ENCODE measurements at places on chromosomes 5 and 9. TPM values are rescaled to one million over a fixed set of nuclear protein-coding genes. Genes with fewer than 3 reads are reported as not detected.
A peak's percentile ranks its signal among the peaks of the same experiment; 100 is the strongest.

- no peak for DNase-seq
Measured at GRCh38 chr5:151216781-151217180, 7.1 kb downstream of the CCDC69 start.

- DNase-seq = peak; percentile 64
Measured at GRCh38 chr5:173581408-173582215, 34.8 kb downstream of the BOD1 start.

GRCh38 chr5:138138949-138139780, at the start of gene NME5:
NME5 (minus strand) TSS chr5:138139428; CDS start chr5:138138780, 648 bp downstream.
- DNase-seq = peak; percentile 7

GRCh38 chr5:139245637-139246339, 47.6 kb upstream of the SIL1 start:
- DNase-seq = no peak

- peak; percentile 28 for DNase-seq
Measured at GRCh38 chr9:129109537-129109903, 1.1 kb downstream of the CRAT start.

DNA sequence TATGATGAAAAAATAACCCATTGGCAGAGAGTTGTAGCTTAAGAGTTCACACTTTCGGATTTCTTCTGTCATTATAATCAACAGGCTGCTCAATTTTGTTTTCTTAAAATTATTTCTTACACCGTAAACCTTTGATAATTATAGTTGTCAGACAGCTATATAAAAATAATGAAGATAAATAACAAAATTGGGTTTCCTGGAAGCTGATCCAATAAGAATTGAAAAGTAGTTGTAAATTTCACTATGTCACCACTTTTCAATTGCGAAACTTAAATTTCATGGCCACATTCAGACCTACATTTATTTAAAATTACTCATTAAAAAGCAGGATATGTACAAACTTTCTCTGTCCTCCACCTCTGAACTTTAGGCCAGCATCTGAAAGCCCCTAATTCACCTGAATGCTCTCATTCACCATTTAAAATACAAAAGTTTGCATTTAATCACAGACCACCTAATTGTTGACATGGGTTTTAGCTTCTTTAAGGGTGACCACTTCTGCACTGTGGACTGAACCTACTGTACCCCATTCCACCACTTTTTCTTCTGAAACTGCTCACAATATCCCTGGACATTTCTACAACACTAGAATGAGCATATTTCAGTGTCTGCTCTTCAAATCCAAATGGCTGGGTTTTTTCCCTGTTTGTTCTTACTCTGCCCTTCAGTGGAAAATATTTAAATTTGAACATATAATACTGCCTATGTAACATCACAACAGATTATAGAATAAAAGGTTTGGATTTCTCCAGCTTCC, 680 bp downstream of the SELENOP start:
- no peak for DNase-seq

- no peak for DNase-seq
Measured at GRCh38 chr9:84996029-84996428, 326.5 kb downstream of the NTRK2 start.

DNA sequence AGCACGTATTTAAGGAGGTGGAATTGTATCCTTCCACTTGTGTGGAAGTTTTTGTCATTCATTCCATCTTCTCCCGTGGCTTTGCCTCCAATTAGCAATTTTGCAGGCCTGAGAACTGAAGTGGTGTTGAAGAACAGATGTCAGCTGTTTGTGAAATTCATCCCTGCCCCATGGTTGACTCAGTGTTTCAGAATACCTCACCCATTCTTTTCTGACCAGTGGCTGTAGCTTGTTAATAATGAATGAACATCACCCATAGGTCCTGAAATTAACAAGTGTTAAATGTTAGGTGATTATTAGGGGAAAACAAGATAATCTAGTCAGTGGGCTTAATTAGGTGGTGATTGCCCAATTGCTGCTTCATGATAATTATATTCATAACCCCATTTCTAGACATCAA, 11.7 kb downstream of the ZNF462 start:
- DNase-seq = no peak

- no peak for DNase-seq
Measured at GRCh38 chr9:108956022-108956630, 21.9 kb downstream of the ABITRAM start.

DNA sequence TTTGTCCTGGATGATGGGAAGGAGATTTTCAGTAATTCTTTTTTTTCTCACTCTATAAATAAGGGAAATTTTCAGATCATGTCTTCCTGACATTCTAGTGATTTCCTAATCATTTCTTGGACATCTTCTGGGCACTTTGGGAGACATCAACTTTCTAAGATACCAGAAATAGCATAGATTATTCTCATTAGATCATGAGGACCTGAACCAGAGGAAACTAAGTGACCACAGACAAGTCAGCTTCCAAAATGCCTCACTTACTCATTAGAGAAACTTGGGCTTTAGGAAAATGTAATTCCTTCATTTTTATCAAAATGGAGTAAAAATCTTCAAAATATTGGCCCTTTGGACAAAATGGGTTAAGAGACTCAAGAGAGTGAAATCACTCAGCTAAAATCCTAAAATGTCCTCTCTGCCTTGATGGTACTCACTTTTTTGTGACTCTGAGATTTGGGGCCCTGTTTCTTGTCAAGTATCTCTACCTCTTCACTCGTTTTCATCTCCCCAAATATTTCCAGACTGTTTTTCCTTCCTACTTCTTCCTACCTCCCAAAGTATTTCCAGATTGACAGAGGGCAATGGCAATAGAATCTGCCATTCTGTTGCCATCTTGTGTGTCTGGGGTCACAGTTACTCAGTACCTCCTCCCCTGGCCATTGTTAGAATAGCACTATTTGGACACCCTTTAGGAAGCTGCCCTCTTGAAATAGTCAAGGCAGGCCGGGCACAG, 194.5 kb downstream of the NR3C1 start:
- DNase-seq = no peak

DNA sequence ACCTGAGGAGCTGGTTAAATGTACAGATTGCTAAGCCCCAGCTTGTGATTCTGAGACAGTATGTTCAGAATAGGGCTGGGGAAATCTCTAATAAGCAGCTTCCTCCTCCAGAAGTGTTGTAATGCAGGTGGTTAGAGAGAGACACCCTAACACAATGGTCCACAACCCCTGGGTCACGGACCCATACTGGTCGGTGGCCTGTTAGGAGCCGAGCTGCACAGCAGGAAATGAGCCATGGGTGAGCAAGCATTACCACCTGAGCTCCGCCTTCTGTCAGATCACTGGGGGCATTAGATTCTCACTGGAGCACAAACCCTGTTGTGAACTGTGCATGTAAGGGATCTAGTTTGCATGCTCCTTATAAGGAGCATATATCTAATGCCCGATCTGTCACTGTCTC, 61.8 kb downstream of the SLC36A1 start:
- no peak for DNase-seq

DNA sequence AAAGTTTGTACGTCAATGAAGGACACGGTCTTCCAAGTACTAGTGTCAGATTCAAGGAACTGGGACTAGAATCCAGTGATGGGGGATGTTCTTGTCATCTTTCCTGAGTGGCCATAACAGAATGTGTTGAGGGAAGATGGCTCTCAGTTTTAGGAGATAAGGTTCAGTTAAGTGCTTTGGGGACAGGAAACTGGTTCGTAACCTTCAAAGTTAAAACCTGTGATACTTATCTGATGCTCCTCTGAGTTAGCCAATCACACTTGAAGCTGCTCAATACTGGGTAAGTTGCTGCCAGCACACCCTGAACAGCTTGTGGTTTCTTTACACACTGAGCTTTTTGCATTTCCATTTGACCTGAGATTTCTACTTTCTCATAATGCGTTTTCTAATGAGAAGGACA, 64.4 kb downstream of the PIK3R1 start:
- peak; percentile 55 for DNase-seq

GRCh38 chr9:116365056-116365471, 211.5 kb downstream of the PAPPA start:
- DNase-seq = no peak

DNA sequence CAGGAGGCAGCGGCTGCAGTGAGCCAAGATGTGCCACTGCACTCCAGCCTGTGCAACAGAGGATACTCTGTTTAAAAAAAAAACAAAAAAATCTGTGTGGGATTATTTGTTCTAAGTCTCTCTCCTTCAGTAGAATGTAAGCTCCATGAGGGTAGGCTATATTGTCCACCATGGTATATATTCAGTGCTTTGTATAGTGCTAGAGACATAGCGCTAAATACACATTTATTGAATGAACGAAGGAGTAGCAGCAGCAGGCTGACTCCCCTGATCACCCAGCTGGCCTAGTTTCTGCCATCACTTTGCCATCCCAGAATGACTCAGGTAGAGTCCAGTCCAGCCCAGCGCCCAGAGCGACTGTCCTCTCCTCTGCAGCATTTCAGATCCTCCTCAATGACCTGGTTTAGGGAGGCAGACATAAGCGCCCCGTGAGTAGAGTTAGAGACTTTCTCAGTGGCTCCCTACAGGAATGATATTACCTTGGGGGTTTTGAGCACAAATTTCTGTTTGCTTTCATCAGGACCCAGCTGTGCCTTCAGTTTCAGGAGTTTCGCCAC, 716 bp downstream of the HARS1 start:
- DNase-seq = no peak

- no peak for DNase-seq
Measured at GRCh38 chr5:155676967-155677366, 650.0 kb upstream of the SGCD start.

DNA sequence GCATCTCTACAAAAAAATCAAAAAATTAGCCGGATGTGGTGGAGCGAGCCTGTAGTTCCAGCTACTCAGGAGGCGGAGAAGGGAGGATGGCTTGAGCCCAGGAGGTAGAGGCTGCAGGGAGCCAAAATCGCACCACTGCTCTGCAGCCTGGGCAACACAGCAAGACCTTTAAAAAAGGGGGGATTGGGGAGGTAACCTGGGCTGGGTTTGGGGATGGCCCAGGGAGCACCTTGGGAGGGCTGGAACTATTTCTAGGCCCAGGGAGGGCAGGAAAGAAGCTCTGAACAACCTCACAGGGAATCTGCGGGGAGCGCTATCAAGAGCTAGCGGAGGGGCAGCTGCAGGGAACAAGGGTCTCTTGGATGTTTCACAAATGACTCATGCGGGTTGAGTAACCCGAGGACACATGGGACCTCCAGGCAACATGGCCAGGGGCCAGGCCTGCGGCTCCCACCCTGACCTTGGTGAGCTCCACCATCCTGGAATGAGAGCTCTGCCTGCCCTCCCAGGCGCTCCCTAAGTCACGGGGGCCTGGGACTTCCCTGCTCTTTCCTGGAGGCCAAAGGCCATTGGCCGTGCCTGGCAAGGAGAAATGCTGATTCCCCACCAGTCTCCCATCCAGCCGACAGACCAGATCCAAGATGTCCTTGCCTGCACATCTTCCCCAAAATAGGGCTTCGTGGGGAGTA, 23.4 kb downstream of the SARDH start:
- DNase-seq = peak; percentile 2

GRCh38 chr5:146909255-146910068, 30.9 kb upstream of the PPP2R2B start:
- DNase-seq = no peak

DNA sequence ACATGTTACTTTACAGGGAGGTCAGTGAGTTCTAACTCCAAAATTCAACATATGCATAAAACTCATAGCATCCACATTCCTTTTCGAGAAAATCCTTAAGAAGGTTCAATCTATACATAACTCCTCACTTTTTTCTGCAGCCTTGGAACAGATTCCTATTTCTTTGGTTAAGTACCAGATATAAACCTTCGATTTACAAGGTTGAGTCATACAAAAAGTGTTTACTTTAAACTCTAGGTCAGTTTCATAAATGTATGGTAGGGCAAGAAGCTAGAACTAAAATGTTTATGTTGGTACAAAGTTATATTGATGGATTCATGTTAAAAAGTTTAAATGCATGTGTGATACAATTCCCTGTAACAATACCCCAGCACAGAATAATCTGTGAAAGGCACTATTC, 19.4 kb downstream of the CDKN2AIPNL start:
- no peak for DNase-seq

GRCh38 chr9:93114984-93115335, 18.9 kb downstream of the CARD19 start:
- DNase-seq = no peak

DNA sequence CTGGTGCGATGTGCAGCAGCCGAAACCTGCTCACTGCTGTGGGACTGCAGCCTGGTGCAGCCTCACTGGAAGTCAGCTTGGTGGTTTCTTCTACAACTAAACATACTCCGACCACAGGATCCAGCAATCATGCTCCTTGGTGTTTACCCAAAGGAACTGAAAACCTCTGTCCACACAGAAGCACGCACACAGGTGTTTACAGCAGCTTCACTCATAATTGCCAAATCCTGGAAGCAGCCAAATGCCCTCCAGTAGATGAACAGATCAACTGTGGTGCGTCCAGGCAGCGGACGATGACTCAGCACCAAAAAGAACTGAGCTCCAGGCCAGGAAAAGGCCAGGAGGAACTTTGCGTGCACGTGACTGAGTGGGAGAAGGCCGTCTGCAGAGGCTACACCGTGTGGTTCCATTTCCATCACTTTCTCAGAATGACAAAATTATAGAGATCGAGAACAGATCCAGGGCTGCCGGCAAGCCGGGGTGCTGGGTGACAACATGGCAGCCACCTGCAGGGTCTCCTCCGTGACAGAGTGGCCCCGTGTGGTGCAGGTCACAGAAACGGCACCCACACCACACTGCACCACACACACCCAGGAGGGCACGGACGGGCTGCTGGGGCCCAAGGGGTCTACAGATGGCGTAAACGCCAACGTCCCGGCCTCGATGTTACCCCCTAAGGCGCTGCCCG, 23.1 kb upstream of the NSMF start:
- DNase-seq = no peak

DNA sequence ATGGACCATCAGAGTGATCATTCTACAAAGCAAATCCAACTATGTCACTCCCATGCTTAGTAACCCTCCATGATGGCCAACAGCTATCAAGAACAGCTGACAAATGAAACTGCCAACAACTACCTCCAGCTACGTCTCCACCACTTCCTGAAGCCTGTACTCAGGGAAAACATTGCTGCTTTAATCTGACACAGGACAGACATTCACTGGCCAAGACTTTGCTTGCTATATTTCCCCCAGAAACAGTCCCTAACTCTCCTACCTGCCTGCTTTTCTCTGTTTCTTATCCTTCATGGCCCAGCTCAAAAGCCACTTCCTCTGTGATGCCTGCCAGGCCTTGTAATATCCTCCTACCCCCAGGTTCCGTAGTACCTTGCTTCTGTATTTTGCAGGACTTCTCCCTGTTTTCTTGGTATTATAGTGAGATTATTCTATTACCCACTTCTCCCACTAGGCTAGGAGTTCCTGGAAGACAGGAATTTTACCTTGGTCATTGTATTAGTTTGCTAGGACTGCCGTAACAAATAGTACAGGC, 14.7 kb upstream of the RAB14 start:
- DNase-seq = no peak

The SMARCA2 gene
- total RNA-seq = 89.9 TPM

The MYOZ3 gene
- 0.49 TPM for total RNA-seq

The UGCG gene
- total RNA-seq = 10.5 TPM

The GOLM1 gene
- 0.89 TPM for total RNA-seq

The SLCO6A1 gene
- total RNA-seq = not detected

The PRDM12 gene
- not detected for total RNA-seq

The PCDHB9 gene
- total RNA-seq = not detected

The SLC46A2 gene
- not detected for total RNA-seq

The LURAP1L gene
- not detected for total RNA-seq

The ZNF883 gene
- total RNA-seq = 0.60 TPM

The BTNL8 gene
- not detected for total RNA-seq

The CSF1R gene
- 0.94 TPM for total RNA-seq

The PKD2L2 gene
- total RNA-seq = not detected

The IL5 gene
- not detected for total RNA-seq

The SPINK13 gene
- total RNA-seq = not detected

The TMEM252 gene
- total RNA-seq = not detected

The C5orf24 gene
- 21.2 TPM for total RNA-seq
